ENCODE measurements at places on chromosomes 13 and 19.
A peak's percentile ranks its signal among the peaks of the same experiment; 100 is the strongest.

- DNase-seq, result no peak
These were observed 85.5 kb upstream of the TDRD3 start for GRCh38 chr13:60311527-60311926.

DNA sequence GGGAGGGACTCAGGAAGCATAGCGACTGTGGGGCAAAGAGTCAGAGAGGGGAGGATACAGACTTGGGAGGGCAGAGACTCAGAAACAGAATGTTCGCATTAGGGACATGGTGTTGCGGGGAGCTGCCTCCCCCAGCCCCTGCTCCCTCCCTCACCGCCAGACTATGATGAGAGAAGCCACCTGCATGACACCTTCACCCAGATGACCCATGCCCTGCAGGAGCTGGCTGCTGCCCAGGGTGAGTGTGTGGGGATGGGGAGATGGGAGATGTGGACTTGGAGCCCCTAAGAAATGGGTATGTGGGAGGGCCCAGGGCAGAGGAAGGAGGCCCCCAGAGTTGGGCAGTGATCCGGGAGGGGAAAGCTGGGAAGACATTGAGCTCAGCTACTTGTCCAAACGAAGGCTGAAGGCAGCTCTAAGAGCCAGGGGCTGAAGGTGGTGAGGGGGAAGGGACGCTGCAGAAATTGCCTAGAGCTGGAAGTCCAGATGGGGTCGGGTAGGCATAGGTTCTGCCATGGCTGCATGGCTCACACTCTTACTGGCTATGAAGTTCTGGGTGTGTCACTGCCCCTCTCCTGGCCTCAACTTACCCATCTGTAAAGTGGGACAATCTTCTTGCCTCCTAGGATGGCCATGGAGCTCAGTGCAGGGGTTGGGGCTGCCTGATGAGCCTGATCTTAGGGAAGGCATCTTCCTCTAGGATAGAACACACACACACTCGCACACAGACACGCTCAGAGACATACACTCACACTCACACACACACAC lies 1.4 kb downstream of the SPACA6 start:
- no peak for DNase-seq

- no peak for DNase-seq
These were observed 52.4 kb downstream of the RBM26 start for GRCh38 chr13:79353693-79354092.

DNA sequence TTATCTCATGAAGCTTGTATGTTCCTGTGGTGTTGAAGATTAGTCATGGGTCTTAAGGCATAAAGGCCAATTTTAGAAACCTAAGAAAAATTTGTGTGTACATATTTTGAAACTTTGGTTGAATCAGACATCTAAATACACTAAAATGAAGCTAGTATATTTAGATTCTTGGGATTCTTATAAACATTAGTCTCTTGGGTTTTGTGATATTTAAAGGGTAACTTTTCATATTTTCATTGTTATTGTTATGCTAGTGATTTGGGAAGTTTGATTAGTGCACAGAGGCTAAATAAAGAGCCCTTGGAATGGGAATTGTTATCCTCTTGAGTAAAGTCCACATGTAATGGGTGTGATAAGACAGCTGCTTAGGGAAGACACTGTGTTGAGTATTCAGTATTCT lies 24.5 kb downstream of the UBA2 start:
- no peak for DNase-seq

DNA sequence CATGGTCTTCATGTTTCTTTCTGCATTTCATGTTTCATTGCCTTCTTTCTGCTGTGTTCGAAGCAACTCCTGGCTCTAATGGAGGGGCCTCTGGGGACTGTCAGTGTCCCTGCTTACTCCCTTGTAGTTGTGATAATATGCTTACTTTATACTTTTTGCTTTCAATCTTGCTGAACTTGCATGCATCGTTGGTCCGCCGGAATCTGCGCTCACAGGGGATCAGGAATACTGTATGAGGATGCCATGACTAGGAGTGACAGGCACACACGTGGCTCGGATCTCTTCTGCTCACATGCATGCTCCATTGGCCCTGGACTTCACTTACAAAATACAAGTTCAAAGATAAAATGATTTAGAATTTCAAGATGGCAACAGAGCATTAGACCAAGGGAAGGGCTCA lies 108.8 kb downstream of the SIPA1L3 start:
- no peak for DNase-seq

- DNase-seq, result no peak
These were observed 17.7 kb upstream of the UPF1 start for GRCh38 chr19:18814063-18814462.

DNA sequence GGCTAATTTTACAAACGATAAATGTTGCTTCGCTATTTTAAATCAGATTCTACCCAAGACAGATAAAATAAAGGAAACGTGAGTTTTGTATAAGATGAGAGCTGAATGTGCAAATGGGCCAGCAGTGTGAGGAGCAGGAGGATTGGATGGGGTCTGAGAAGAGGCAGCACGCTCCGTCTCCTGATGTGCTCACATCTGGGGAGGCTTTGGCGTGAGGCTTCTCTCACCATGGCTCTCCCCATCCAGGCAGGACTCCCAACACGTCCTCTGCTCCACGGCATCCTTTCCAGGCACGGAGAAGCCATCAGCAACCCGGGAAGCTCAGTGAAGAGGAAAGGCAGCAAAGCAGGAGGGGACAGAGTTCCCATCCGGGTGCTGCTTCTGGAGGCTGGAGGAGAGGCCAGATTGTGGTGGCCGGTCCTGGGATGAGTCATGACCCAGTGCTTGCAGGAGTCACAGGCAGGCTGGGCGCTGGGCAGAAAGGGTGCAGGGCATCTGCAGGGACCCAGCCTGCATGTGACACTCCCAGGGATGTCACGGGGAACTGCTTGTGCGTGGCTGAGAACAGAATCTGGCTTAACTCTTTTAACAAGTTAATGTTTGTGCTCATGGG lies 47.5 kb downstream of the ZNF536 start:
- DNase-seq, result no peak

- DNase-seq, result peak; percentile 96
These were observed 28.3 kb downstream of the ZNF507 start for GRCh38 chr19:32373585-32374295.

DNA sequence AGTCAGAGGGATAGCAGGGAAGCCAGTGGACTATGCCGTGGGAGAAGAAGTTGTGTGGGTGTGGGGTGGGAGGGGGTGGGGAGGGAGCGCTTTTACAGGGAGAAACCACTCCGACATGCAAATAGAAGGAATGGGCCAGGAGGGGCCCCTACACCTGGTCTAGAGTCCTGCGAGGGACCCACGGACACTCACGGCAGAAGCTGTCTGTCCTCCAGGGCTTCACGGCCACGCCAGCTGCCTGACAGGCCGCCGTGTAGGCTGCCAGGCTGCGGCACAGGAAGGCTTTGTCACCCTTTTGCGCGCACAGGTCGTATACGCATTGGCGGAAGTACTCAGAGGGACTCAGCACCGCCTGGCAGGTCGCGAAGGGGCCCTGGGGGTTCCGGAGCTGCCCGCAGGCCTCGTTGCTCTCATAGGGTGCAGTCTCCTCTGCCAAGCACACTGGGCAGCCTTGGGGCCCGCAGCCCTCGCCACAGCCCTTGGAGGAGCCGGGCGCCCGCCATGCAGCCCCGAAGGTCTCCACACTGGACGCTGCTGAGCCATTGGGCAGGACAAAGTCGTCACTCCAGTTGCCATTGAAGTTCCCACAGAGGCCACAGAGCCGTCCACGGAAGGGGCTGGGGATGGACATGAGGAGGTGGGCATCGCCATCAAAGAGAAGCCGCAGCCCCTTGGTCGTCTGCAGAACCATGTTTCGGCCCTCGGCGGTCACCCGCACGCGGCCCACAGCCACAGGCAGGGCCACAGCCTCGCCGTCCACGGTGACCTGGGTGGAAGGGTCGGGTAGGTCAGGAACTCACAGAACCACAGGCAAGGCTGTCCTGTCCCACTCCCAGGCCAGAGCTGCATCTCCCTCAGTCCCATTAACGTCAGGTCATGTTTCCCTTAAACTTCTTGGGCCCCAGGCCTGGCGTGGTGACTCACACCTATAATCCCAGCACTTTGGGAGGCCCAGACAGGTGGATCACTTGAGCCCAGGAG lies 26.0 kb upstream of the FBL start:
- DNase-seq, result no peak

- DNase-seq, result no peak
These were observed 33.7 kb downstream of the INTS6 start for GRCh38 chr13:51419001-51419636.

GRCh38 chr19:2888731-2889224 lies 11.9 kb upstream of the ZNF57 start:
- DNase-seq, result no peak
